ENCODE measurements at places on chromosomes 2 and 18.

- DNase-seq: no peak
Observed at GRCh38 chr2:2590141-2590540, 259.1 kb upstream of the MYT1L start.

DNA sequence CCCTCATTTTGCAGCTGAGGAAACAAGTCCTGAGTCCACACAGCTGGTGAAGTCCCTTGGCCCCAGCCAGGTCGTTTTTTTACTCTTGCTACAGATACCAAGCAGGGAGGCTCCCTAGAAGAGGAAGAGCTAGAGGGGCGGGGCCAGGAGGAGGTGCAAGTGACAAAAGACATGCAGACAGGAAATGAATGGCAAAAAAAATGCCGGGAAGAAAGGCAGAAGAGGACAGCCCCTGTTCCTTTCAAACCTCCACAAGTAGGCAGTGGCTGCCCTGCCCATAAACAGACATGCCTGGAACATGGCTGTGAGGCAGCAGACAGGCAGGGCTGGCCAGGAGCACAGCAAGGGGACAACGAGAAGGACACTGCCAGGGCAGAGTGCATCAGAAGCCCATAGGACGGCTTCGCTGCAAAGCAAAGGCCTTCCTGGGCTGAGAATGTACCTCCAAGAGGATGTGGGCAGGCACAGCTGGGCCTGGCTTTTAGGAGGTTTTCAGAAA lies 108.7 kb downstream of the ZBTB7C start:
- no peak for DNase-seq

- DNase-seq: no peak
Observed at GRCh38 chr2:10741139-10741538, 19.7 kb downstream of the ATP6V1C2 start.

DNA sequence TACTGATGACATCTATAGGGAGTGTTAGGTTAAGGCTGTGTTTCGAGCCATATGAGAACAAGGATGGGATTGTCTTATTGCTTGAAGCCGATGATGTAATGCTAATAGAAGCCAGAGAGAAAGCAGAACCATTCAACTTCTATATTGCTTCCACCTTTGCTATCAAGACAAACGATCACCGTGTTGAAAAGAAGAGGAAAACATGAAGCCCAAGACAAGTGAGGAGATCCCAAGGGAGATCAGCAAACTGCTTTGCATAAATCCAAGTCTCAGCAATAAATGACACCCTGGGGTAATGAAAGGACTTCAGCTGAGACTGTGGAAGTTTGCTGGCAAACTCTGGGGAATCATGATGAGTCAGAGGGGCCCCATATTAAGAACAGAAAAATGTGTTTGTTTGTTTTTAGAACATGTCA lies 206.2 kb downstream of the NCKAP5 start:
- DNase-seq: no peak

- no peak for DNase-seq
Observed at GRCh38 chr18:41972067-41972925, 17.3 kb downstream of the PIK3C3 start.

GRCh38 chr2:22703286-22703920 lies 681.6 kb upstream of the KLHL29 start:
- DNase-seq: no peak

GRCh38 chr2:36915627-36916026 lies 50.7 kb downstream of the STRN start:
- DNase-seq: no peak

DNA sequence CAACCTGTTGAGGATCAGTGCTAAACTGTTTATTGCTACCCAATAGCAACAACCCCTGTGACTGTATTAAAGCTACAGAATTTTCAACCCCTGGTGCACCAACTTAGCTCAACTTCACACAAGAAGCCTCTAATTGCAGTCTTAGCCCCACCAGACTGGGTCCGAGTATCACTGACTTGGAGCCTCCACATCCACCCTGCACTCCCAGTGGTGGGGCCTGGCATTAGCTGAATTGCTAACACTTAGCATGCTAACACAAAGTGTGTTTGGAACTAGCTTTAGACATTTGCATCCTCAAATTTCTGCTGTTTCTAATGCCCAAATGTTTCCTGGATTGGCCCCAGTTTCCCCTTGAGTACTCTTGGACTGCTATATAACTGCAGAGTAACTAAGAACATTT lies 298.6 kb downstream of the AGPS start:
- DNase-seq: no peak

DNA sequence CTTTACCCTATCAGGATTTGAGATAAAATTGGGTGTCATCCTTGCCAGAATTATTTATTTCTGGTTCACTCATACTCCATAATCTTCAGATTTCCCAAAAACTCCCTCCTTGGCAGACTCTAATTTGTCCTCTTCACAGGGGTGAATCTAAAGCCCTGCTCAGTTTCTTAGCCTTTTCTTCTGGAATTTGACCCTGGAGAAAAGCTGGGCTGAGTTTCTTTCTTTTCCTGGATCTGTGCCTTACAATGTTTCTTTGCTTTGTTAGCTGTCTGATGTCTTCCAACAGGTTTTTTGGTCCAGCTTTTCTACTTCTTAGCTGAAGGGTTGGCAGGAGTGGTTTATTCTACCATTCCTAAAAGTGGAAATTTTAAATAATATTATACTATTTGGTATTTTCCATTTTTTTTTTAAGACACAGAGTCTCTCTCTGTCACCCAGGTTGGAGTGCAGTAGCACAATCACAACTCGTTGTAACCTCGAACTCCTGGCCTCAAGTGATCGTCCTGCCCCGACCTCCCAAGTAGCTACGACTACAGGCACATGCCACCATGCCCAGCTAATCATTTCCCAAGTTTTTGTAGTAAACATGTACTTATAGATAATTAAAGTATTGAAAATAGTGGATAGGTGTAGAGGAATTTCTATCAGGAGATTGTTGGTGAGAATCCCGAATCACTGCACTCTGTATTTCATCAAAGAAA lies 138.4 kb upstream of the TWIST2 start:
- DNase-seq: no peak

DNA sequence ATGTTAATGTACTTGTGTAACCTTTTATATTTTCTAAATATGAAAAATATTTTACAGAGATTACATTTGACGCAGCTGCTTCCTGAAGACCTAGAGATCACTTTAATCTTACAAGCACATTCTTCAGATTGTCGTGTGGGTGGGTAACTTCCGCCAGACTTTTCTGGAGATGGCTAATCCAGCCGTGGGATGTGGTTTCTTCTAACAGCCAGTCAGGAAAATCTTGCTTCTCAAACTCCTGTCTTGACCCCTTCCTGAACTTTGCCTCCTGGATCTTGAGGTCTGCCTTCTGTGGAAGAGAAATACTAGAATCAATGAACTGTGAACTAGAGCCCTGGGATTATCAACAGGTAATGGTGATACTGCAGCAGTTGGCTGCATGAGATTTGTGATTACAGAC lies 401.6 kb upstream of the TNP1 start:
- DNase-seq: no peak

- no peak for DNase-seq
Observed at GRCh38 chr2:150882751-150883612, 378.7 kb downstream of the RBM43 start.

GRCh38 chr2:236256366-236256985 lies 7.7 kb downstream of the ASB18 start:
- DNase-seq: no peak

DNA sequence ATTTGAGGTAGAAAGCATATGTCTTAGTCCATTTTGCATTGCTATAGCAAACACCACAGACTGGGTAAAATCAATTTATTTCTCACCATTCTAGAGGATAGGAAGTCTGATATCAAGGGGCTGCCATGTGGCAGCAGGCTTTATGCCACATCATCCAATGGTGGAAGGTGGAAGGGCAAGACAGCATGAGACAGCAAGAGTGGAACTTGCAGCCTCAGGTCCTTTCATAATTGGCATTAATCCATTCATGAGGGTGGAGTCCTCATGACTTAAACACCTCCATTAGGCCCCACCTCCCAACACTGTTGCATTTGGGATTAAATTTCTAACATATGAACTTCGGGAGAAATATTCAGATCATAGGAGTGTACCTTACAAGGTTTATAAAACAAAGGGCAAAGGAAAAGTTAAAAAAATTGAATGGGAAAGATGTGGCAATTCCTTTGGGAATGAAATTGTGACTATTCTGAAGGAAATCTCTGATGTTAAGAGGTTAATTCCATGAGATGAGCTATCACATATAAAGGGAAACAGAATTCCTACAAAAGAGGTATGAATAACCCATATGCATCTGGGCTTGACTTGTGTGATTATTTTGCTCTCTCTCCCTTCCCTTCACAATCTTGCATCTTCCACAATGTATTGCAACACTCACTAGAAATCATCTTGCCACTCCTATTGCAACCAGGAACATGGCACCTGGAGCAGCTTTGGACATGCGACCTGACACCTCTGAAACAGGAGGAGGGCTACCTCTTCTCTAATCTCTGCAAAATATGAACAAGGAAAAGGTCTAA lies 507.8 kb downstream of the EPHA4 start:
- DNase-seq: no peak

GRCh38 chr2:108323619-108324018 lies 34.9 kb downstream of the SULT1C2 start:
- no peak for DNase-seq

- DNase-seq: no peak
Observed at GRCh38 chr2:104528101-104528500, 325.8 kb upstream of the POU3F3 start.

DNA sequence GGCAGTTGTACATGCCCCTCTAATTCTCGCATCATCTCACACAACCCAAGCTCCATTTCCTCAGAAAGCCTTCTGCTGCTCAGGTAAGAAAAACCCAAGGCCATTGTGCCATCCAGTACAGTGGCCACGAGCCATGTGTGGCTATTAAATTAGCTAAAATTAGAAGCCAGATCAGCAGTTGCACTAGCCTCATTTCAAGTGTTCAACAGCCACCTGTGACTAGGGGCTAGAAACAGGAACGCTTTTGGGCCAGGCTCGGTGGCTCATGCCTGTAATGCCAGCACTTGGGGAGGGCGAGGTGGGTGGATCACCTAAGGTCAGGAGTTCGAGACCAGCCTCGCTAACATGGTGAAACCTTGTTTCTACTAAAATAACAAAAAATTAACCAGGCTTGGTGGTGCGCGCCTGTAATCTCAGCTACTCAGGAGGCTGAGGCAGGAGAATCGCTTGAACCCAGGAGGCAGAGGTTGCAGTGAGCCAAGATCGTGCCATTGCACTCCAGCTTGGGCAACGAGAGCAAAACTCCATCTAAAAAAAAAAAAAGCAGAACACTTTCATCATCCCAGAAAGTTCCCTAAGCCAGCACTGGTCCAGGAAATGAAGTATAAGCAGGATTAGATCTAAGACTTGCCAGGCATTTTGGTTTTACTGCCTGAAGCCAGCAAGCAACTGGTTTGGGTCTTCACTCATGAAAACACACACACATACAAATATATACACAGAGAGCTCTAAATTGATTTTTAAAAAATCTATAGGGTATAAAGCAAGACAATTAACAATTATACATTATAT lies 35.7 kb downstream of the ATP8B1 start:
- no peak for DNase-seq

GRCh38 chr2:20651731-20652099 lies 817 bp upstream of the HS1BP3 start:
- DNase-seq: no peak

DNA sequence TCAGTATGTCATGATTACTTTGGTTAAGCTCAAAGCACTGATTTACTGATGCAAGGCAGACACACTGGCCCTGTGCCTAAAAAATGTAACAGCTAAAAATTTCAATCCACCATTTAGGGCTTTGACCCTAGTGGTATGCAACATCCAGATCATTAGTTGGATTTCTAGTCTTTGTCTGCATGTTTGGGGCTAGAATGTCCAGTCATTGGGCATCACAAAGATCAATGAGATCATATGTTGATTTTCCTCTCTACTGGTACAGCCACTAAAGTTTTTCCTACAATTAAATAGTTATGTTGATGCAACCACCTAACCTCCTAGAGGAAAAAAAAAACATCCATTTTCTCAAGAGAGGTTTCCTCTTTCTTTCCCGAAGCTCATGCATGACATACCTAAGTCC lies 53.4 kb upstream of the REV1 start:
- no peak for DNase-seq

GRCh38 chr18:10006311-10006893 lies 92.6 kb downstream of the VAPA start:
- no peak for DNase-seq

GRCh38 chr2:152227969-152228592 lies 52.5 kb upstream of the STAM2 start:
- DNase-seq: no peak

Data from activated CD8-positive, alpha-beta memory T cell treated with anti-CD3 and anti-CD28 coated beads for 4 hours (primary cell).